ENCODE measurements at places on chromosomes 12 and 14. TPM values are rescaled to one million over a fixed set of nuclear protein-coding genes. Genes with fewer than 3 reads are reported as not detected.

TMEM229B gene
- total RNA-seq, result 0.52 TPM

MAP1LC3B2 gene
- total RNA-seq, result not detected

HOTAIR gene
- 2.1 TPM for total RNA-seq

EID3 gene
- 2.1 TPM for total RNA-seq

CCDC198 gene
- total RNA-seq, result not detected

SLC10A1 gene
- total RNA-seq, result not detected

All from skeletal muscle tissue (tissue), 5 donors.